WTC11 (cell line): ENCODE measurements at places on chromosomes 3 and 15.
A peak's percentile ranks its signal among the peaks of the same experiment; 100 is the strongest.

DNA sequence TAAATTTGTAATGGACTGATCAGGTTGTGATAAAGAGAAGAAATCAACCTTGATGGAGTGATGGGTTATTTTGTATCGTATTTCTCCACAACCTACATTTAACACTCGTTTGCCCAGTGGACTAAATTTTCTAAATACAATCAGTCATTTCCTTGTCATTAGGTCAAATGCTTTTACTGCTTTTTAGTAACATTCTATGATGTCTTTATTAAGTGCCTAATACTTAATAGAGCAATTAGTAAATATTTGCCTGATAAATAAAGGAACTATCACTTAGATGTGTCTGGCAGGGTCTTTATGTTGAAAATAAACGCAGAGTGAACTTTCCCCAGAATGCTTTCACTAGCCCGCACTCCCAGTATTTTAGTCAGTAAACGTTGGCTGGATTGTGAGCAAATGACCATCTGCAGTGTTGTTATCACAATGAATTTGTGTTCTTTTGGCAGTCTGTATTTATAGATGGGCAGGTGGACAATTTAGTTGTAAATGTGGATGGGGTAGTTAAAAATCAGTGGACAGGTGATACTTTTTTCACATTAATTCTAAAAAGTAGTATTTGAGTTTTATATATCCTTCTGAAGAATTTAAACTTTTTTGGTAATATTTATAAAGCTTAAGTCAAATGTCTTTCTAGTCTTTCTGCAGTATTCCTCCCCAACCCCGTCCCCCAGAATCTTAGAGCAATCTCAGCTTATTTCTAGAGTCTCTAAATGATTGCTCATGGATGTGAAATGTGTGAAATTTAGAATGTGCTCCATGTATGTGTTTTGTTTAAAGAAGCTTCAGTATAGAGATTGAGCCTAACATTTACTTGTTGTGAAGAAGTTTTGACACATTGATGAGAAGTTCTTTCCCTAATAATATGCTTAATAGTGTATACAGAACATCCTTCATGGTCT is 4.9 kb downstream of the USP3 start:
- peaks cover 36% of the 10 kb centered on the region for H3K27me3 ChIP-seq
- DNase-seq: no peak
- H3K27ac ChIP-seq: no peak overlapping the region
- no peak overlapping the region for H3K4me3 ChIP-seq
- H3K4me1 ChIP-seq: peaks cover 74% of the 10 kb centered on the region

- no peaks in the 10 kb centered on the region for H3K27me3 ChIP-seq
- no peak overlapping the region for H3K4me3 ChIP-seq
- no peak overlapping the region for H3K27ac ChIP-seq
- no peaks in the 10 kb centered on the region for H3K4me1 ChIP-seq
- no peaks in the 10 kb centered on the region for H3K36me3 ChIP-seq
Measured at GRCh38 chr3:100968932-100969906, 24.0 kb downstream of the ABI3BP start.

GRCh38 chr3:52238193-52238760 is 681 bp downstream of the TWF2 start:
- peaks cover 43% of the 10 kb centered on the region for H3K4me1 ChIP-seq
- peaks cover 8% of the 10 kb centered on the region for H3K27me3 ChIP-seq
- DNase-seq: no peak
- H3K27ac ChIP-seq: peak overlapping the region; percentile 89
- peak overlapping the region; percentile 95 for H3K4me3 ChIP-seq
- H3K36me3 ChIP-seq: no peaks in the 10 kb centered on the region

DNA sequence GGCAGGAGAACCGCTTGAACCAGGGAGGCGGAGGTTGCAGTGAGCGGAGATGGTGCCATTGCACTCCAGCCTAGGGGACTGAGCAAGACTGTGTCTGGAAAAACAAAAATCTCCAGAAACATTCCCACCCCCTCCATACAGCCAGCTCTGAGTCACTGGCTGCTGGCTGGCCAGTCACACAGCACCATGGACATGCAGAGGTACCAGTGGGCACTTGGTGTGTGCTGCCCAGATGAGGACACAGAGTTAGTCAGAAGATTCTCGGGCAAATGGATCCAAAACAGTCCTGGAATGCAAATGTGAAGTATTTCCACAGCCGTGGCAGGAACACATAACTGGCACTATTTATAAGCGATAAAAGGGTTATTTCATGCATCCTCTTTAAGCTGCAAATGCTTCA is 44.6 kb downstream of the BDH1 start:
- no peak overlapping the region for H3K4me3 ChIP-seq
- peaks cover 3% of the 10 kb centered on the region for H3K36me3 ChIP-seq
- DNase-seq: no peak
- H3K27ac ChIP-seq: no peak overlapping the region
- H3K27me3 ChIP-seq: no peaks in the 10 kb centered on the region

GRCh38 chr3:128012050-128012449 is 40.2 kb upstream of the SEC61A1 start:
- H3K4me1 ChIP-seq: peaks cover 13% of the 10 kb centered on the region
- H3K36me3 ChIP-seq: peaks cover 9% of the 10 kb centered on the region
- peaks cover 12% of the 10 kb centered on the region for H3K27me3 ChIP-seq

DNA sequence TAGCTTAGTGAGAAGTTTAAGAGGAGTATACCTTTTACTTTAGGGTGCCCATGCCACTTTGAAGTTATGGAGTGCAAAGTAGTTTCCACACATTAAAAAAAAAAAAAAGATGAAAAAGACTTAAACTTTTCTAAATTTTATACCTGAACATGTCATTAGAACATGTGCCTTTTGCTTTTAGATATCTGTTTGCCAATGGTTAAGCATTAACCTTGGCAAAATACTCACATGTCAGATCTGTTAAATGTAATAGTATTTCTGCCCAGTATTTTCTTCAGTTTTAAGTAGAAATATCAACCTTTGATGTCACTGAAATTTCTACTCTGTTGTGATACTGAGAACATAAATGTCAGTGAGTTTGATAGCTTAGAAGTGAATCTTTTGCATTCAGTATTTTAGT is 12.2 kb downstream of the ZFAND6 start:
- no peaks in the 10 kb centered on the region for H3K36me3 ChIP-seq
- H3K4me3 ChIP-seq: peak overlapping the region; percentile 80
- H3K4me1 ChIP-seq: peaks cover 79% of the 10 kb centered on the region
- no peak for DNase-seq
- H3K27me3 ChIP-seq: no peaks in the 10 kb centered on the region

- no peak overlapping the region for H3K4me3 ChIP-seq
- H3K4me1 ChIP-seq: peaks cover 37% of the 10 kb centered on the region
- no peaks in the 10 kb centered on the region for H3K27me3 ChIP-seq
- H3K36me3 ChIP-seq: no peaks in the 10 kb centered on the region
- no peak for DNase-seq
Measured at GRCh38 chr3:65828706-65829105, 210.0 kb downstream of the MAGI1 start.

- no peaks in the 10 kb centered on the region for H3K36me3 ChIP-seq
- DNase-seq: no peak
- no peak overlapping the region for H3K27ac ChIP-seq
- H3K4me3 ChIP-seq: no peak overlapping the region
- H3K27me3 ChIP-seq: no peaks in the 10 kb centered on the region
Measured at GRCh38 chr3:177832880-177833279, 635.6 kb upstream of the TBL1XR1 start.

GRCh38 chr3:124770336-124771082 is 40.3 kb downstream of the UMPS start:
- H3K4me3 ChIP-seq: no peak overlapping the region
- H3K4me1 ChIP-seq: peaks cover 22% of the 10 kb centered on the region
- H3K27me3 ChIP-seq: no peaks in the 10 kb centered on the region
- no peak for DNase-seq
- H3K36me3 ChIP-seq: peaks cover 84% of the 10 kb centered on the region

GRCh38 chr3:77158730-77159581 is 119.1 kb downstream of the ROBO2 start:
- H3K36me3 ChIP-seq: peaks cover 2% of the 10 kb centered on the region
- peaks cover 29% of the 10 kb centered on the region for H3K4me1 ChIP-seq
- H3K27ac ChIP-seq: peak overlapping the region; percentile 47; the same call in 1 of the 2 replicates

GRCh38 chr3:108512671-108513070 is 2.3 kb upstream of the MYH15 start:
- H3K4me1 ChIP-seq: peaks cover 5% of the 10 kb centered on the region
- no peaks in the 10 kb centered on the region for H3K36me3 ChIP-seq
- DNase-seq: no peak
- H3K27me3 ChIP-seq: no peaks in the 10 kb centered on the region

GRCh38 chr3:7759630-7760029 is 742.0 kb upstream of the LMCD1 start:
- H3K4me3 ChIP-seq: no peak overlapping the region
- peaks cover 36% of the 10 kb centered on the region for H3K36me3 ChIP-seq
- no peaks in the 10 kb centered on the region; the same call in 1 of the 2 replicates for H3K27me3 ChIP-seq
- no peak overlapping the region for H3K27ac ChIP-seq
- H3K4me1 ChIP-seq: peaks cover 3% of the 10 kb centered on the region; the same call in 1 of the 2 replicates

DNA sequence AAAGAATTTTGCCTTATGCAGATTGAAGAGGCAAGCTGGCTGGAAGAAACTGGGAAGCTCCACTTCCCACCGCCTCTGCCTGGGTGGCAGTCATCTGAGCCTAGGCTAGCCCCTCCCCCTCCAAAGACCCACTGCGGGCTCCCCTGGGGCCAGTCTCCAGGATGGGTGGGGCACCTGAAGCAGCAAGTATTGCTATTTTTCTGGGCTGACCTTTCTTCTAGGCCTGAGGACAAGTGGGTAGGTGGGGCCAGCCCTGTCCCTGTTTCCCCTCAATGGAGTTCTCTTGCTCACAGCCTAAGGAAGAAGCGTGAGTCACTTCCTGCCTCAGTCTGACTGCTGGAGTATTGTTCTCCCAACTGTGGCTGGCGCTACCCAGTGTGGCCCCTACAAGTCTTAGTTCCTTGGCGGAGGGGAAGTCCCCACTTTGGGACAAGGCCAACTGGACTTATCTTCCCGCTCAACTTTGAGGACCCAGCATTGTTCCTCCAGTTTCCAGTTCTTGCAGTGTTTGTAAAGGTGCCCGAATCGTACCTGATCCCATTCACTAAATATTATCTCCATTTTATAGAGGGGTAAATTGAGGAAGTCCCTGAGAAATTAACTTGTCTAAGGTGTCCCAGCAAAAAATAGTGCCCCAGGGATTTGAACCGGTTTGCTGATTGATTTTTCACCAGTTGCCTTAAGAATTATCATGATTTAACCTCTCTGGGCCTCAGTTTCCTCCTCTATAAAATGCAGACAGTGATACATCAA is 1.4 kb downstream of the FURIN start:
- H3K4me3 ChIP-seq: peak overlapping the region; percentile 75
- no peaks in the 10 kb centered on the region; the same call in 1 of the 2 replicates for H3K27me3 ChIP-seq
- peaks cover 60% of the 10 kb centered on the region for H3K4me1 ChIP-seq
- H3K27ac ChIP-seq: peak overlapping the region; percentile 91

GRCh38 chr3:101780661-101781060 is 1.6 kb downstream of the NXPE3 start:
- peak overlapping the region; percentile 85 for H3K4me3 ChIP-seq
- H3K27ac ChIP-seq: no peak overlapping the region
- peaks cover 19% of the 10 kb centered on the region for H3K27me3 ChIP-seq
- H3K36me3 ChIP-seq: peaks cover 29% of the 10 kb centered on the region
- peaks cover 27% of the 10 kb centered on the region for H3K4me1 ChIP-seq

DNA sequence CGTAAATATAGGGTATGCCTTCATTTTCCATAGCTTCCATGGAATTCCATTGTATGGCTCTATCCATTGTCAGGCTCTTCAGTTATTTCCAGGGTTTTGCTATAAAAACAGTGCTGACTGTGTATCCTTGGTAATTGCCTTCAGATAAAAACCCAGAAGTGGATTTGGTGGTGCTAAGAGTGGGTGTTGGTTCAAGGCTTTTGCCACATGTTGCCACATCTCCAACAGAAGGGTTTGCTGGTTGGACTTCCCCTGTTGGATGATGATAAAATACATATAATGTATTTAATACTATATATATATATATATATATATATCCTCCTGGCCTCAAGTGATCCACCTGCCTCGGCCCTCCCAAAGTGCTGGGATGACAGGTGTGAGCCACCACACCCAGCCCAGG is 97.8 kb downstream of the FLNB start:
- no peaks in the 10 kb centered on the region for H3K4me1 ChIP-seq
- peaks cover 76% of the 10 kb centered on the region for H3K36me3 ChIP-seq
- H3K4me3 ChIP-seq: no peak overlapping the region
- no peaks in the 10 kb centered on the region for H3K27me3 ChIP-seq
- H3K27ac ChIP-seq: no peak overlapping the region
- no peak for DNase-seq

DNA sequence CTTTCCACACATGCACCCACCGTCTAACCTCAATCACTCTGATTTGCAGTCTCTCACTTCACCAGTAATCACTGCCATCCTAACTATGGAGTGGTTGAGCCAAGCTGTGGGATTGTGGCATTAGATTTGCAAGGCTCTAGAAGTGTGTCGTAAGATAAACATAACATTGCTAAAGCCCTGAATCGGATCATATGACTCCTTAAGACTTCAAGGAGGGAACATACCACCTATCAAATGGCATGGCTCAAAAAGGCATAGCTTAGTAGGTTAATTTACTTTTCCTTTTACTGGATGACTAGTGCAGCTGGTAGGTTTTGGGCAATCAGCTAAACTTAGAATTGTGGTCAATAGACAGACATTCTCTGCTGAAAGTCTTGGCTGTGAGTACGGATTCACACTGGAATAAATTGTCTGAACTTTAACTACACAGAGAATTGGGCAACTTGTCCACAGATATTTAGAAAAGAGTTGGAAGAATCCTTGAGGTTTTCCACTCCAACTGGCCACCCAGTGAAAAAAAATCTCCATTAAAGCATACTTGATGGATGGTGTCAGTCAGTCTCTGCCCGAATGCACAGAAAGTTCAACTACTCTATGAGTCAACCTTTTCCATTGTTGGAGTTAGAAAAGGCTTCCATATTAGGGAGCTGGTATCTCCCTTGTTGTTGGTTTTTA is 476.7 kb upstream of the CBLB start:
- H3K4me1 ChIP-seq: no peaks in the 10 kb centered on the region
- H3K36me3 ChIP-seq: no peaks in the 10 kb centered on the region

DNA sequence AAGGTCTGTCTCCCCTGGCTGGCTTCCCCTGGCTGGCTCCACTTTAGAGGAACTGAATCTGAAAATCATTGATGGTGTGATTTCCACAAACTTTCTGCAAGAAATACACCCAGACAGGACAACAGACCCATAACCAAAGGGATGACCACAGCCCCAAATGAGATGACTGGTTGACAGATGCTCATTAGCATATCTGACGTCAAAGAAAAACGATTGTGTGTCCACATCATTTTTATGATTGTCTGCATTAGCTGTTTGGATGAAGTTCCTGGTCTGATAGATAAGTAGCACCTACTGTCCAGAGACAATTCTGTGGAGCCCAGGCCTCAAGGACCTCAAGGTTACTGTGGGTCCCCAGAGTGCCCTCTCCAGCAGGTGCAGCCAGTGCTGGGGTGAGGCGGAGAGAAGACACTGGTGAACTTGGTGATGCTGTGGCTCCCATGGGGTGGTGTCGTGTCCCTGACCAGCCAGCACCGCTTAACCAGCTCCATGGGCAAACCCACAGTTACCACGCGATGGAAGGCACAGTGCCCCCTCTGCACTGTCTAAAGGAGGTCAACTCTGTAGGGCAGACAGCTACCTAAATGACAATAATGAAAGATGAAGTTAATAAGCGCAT is 127.4 kb downstream of the NSMCE3 start:
- no peak overlapping the region for H3K27ac ChIP-seq
- no peak overlapping the region for H3K4me3 ChIP-seq
- no peak for DNase-seq
- H3K27me3 ChIP-seq: no peaks in the 10 kb centered on the region
- H3K36me3 ChIP-seq: no peaks in the 10 kb centered on the region
- peaks cover 28% of the 10 kb centered on the region for H3K4me1 ChIP-seq
